Lower lobe of right lung (tissue), 2 donors: ENCODE measurements at places on chromosomes 7 and 10.

DNA sequence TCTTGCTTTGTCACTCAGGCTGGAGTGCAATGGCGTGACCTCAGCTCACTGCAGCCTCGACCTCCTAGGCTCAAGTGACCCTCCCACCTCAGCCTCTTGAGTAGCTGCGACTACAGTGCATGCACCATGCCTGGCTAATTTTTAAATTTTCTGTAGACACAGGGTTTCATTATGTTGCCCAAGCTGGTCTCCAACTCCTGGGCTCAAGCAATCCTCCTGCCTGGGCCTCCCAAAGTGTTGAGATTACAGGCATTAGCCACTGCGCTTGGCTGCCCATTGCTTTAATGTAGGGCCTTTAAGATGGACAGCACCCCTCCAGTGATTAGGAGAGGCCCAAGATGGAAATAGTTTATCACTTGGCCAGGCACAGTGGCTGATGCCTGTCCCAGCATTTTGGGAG lies 39.4 kb downstream of the NIPSNAP2 start:
- DNase-seq: no peak

- no peak for DNase-seq
Observed at GRCh38 chr10:132532749-132533560, 4.6 kb upstream of the INPP5A start.

DNA sequence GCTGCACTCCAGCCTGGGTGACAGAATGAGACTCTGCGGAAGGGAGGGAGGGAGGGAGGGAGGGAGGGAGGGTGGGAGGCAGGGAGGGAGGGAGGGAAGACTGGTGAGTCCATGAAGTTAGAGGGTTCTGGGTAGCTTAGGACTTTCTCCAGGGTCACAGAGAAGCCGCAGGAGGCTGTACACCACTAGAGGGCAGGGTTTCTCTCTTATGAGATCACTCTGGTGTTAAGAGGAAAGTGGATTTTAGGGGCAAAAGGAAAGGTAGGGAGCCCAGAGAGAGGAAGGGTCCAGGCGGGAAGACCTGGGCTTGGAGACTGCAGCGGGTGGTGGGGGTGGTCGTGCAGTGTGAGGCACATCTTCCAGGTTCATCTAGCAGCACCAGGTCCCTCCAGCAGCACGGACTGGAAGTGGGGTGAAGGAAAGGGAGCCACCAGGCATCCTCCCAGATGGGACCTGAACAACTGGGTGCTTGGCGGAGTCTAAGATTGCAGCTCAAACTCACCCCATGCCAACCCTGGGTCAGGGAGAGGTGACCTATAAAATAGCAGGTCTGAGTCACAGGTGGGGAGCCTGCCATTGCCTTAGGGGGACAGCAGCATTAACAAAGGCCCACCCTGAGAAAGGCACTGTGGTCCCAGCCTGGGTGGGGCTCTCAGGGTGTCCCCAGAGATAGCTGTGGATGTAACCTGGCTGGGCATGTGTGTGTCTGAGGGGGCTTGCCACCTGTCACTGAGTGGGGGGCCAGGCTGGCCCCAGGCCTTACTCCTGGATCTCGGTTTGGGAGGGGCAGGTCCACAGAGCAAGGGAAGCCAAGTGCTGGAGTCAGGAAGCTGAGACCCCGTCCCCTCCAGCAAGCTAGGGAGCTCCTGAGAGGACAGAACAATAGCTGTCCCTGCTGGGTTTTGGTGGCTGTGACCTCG lies 48.5 kb upstream of the SLC29A3 start:
- DNase-seq: no peak

DNA sequence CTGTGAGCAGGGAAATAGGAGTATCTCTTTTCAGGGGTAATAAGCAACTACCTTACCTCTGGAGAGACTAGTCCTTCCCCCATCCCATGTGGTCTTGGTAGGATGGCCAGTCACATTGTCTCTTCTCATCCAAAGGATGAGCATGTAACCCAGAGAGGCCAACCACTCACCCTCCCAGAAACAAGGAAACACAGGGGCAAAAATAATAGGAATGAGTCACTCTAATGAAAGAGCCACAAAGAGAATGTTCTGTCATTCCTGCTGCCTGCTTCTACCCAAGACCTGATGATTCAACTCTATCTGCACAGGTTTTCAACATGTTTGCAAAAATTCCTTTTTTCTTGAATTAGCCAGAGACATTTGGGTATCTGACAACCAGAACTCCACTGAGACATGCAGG lies 99.3 kb upstream of the NFE2L3 start:
- no peak for DNase-seq

- DNase-seq: no peak
Observed at GRCh38 chr7:131047651-131048304, 279.9 kb upstream of the MKLN1 start.

GRCh38 chr7:17822547-17823173 lies 117.6 kb downstream of the SNX13 start:
- DNase-seq: no peak
